ENCODE measurements at places on chromosomes 3 and 15.

GRCh38 chr3:14719006-14719405 is 44.1 kb downstream of the C3orf20 start:
- DNase-seq, result no peak

- DNase-seq, result no peak
Measured at GRCh38 chr15:75864213-75865059, 21.2 kb downstream of the UBE2Q2 start.

- DNase-seq, result peak; percentile 66
Measured at GRCh38 chr15:51649659-51650521, 27.3 kb upstream of the DMXL2 start.

- DNase-seq, result no peak
Measured at GRCh38 chr3:67808906-67809305, 154.5 kb upstream of the SUCLG2 start.

GRCh38 chr3:70736009-70736408 is 423.6 kb upstream of the MDFIC2 start:
- DNase-seq, result no peak

DNA sequence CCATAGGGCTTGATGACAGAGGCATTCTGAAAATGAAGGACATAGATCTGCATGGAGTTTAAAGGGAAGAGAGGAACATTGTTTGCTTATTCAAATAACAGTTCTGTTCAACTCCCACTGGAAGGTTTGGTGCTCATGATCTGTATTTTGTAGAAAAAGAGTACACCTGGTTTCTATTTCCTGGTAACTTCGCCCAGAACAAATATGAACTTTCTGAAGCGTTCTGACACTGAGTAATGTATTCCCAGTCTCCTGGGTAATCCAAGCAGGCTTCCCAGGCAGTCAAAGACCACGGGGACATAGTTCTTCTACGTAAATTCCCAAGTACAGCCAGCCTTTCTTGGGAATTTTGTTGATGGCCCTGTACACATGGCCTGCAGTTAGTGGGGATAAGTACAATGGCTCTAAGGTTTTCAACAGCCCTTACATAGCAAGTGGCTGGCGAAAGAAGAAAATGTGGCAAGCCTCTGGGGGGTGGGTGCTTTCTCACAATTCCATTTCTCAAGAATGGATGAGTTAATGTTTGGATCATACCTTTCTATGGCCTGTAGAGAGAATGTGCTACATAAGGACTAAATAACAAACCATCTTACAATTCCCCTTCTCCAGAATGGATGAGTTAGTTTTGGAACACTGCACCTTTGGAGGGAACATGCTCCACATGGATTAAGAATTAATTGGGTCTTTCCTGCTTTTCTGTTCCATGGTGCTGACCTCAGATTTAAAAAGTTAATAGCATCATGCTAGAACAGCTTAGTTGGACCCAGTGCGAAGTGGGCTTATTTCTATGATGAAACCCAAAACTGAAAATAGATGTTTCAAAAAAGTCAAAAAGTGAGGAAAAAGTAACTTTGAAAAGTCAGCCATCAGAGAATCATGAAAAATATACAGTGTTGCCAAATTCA is 52.7 kb downstream of the COL6A6 start:
- no peak for DNase-seq

GRCh38 chr3:13479332-13479581 is 849 bp upstream of the HDAC11 start:
- no peak for DNase-seq

- no peak for DNase-seq
Measured at GRCh38 chr15:56659197-56659596, 74.1 kb downstream of the ZNF280D start.

DNA sequence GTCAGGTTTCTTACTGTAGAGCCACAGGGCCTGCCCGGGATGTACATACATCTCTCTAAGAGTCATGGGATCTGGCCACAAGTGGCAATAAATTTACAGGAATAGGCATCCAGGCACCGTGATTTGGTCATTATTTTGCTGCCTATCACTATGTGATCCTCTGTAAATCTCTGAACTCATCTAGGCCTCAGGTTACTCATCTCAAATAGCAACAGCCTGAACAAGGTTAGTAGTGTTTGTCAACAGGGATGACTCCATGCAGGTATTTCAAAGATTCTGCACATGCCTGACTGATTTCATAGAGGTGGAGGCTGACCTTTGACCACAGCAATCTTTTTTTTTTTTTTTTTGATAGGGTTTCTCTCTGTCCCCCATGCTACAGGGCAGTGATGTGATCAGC is 88.8 kb upstream of the TBL1XR1 start:
- no peak for DNase-seq

GRCh38 chr3:23356169-23356568 is 153.0 kb downstream of the UBE2E2 start:
- DNase-seq, result no peak

GRCh38 chr3:46557814-46558183 is 8.3 kb downstream of the LRRC2 start:
- no peak for DNase-seq

GRCh38 chr15:93987068-93987467 is 244.3 kb upstream of the MCTP2 start:
- DNase-seq, result no peak

DNA sequence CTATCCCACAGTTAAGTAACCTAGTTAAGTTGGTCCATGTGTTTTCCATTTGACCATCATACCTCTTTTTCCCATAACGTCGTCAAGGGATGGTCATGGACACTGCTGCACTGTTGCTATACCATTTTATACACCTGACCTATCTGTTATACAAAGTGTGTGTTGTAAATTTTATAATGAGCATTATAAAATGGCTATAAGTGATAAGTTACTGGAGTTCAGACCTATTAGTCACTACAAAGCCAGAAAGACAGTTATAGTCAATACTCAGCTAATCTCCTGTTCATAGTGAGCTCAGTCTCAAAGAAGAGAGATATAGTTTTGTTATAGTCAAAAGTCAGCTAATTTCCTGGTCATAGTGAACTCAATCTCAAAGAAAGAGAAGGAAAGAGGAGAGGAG is 18.9 kb upstream of the CTNNB1 start:
- no peak for DNase-seq

DNA sequence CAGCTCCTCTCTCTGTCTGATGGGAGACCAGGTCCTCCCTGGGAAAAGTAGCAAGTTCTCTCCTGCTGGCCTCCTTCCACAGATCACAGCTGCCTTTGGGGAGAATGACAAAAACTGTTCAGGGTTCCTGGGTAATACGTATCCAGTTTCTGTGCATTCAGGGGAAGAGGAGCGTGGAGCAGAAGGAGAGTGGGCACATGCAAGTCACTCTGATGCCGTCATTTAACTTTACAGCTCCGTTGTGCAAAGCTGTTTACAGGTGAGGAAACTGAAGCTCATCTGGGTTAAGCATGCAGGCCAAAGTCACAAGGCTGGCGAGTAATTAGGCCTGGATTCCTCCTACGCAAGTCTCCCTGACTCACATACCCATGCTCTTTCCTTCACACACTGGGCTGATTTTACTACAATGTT is 7.5 kb upstream of the TM4SF1 start:
- no peak for DNase-seq

DNA sequence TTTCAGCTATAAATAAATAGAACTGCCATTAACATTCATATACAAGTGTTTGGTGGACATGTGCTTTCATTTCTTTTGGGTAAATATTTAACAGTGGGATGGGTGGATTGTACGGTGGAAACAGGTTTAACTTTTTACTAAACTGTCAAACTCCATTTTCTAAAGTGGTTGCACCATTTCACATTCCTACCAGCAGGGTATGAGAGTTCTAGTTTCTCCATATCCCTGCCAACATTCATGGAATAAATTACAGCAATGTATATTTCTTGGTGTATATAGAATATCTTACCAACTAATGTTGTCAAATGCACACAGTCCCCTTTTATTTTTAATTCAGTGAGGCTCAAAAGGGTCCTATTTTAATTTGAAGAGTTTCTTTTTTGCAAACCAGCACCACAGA is 71.3 kb upstream of the CTXND1 start:
- DNase-seq, result no peak

- DNase-seq, result no peak
Measured at GRCh38 chr3:126571078-126571477, 12.3 kb upstream of the C3orf22 start.

DNA sequence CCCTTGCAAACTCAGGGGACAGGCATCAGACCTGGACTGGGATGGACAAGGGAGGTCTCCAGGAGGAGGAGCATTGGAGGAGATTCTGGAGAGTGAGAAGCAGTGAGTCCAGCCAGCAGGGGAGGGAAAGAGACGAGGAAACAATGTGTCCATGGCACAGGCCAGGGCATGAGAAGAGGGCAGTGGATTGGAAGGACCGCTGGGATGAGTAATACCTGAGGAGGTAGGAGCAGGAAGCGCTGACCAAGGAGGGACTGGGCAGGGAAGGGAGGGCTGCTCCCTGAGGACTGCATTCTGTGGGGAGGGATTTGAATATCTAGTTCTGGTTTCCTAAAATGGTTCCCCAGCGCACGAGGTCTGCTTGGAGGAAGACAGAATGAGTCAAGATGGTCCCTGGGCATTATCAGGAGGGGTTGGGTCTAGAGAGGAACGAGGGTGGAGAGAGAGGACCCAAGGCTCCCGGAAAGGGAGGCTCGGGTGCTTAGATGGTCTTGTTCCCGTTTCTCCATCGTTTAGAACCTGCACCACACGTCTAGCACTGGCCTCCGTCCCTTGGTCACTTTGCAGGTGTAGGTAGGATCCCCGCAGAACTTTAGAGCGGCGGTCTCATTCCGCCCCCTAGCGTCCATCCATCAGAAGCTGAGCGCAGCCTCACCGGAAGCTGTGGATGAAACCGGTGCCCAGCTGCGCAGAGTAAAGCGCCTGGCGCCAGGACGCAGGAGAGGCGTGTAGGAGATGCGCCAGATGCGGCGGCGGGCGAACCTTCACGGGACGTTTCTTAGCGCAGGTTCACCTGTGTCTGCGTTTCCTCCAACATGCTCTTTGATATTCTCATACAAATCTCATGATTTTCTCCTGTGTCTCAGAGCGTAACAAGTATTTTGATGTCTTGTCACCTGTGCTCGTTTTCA is 190.7 kb upstream of the NDN start:
- peak; percentile 4 for DNase-seq

DNA sequence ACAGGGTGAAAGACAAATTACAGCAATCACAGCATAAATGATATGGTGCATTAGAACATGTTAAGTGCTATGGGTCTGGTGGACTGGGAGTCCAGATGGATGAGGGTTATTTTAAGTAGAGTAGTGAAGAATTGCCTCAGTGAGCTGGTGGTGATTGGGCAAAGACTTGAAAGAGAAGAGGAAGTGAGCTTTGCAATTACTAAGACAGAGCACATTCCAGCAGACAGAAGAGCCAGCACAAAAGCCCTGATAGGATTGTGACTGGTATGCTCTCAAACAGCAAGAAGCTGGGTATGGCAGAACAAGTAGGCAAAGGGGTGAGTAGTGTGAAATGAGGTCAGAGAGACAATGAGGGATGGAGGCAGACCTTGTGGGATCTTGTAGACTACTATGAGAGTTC is 2.1 kb upstream of the ACKR4 start:
- no peak for DNase-seq
